ENCODE measurements at places on chromosomes 11 and 22.

DNA sequence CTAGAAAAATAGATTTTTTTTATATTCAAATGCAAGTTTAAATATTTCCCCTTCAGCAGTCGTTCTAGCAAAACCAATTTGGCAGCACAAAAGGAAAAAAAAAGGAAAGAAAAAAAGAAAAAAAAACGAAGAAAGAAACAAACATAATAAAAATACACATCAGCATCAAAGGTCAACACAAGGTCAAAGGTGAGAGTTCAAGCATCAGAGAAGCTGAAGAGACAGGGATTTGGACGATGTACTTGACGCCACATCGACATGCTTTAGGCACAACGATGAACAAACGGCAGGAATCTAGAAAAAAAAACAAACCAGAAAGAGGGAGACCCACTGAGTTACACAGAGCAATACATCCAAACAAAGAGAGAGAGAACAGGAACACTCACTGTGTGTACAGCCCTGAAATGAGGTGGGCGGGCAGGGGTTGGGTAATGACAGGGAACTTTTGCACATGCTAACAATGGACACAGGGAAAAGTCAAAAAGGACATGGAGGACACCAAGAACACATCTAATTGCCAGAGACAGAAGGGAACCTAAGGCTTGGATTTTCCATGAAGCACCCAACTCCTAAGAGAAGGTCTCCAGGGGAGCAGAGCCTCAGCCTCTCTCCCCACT, 19.8 kb upstream of the RAPSN start:
- DNase-seq = no peak

DNA sequence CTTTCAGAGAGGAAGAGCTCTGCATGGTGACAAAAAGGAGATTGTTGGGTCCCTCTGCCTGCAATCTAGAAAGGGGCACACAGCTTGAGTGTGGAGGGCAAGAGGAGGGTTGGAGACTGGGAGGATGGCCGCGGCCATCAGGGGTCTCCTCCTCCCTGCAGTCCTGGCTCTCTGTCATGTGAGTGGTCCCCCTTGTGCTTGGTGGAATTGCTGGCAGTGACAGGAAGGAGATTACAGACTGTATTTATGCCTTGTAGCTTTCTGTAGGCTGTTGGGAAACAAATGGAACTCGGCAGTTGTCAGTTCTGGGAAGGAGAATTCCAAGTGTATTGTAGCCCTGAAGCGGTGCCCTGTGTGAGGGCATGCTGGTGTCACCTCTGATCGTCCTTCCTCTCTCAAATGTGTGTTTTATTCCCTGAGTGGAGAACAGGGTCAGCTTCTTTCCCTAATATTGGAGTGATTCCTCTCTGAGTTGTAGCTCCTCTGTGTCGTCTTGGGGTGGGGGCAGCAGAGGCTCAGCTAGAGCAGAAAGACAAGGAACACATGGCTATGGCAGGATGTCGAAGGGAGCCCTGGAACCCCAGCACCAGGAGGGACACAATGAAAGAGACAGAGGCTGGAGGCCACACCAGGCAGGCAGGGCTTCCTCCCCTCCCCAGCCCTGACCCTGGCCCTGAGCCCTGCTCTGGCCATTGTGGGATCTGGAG, 163.1 kb downstream of the PKNOX2 start:
- no peak for DNase-seq

DNA sequence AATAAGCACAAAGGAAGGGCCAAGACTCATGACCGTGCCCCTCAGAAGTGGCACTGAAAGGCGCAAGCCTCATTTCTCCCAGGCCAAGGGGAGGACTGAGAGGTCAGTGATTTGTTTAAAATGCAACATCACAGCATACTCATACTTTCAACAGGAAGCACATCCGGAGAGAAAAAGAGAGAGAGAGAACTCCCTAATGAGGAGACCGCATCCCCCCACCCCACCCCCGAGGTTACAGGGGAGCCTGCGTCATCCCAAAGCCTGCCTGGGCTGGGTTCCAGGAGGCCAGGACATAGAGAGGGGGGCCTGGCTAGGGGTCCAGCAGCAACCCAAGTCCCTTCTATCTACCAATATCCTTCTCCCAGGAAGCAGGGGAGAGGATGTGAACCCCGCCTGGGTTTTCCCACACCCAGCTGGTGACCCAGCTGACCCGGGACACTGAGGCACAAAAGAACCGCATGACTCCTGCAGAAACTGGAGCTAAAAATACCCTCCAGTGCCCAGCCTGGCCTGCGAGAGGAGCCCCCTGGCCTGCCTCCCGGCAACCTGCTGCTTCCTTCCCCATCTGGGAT, 3.8 kb downstream of the CSNK1E start:
- no peak for DNase-seq

GRCh38 chr11:2780850-2781407, 81.1 kb upstream of the KCNQ1OT1 start:
- DNase-seq = no peak

DNA sequence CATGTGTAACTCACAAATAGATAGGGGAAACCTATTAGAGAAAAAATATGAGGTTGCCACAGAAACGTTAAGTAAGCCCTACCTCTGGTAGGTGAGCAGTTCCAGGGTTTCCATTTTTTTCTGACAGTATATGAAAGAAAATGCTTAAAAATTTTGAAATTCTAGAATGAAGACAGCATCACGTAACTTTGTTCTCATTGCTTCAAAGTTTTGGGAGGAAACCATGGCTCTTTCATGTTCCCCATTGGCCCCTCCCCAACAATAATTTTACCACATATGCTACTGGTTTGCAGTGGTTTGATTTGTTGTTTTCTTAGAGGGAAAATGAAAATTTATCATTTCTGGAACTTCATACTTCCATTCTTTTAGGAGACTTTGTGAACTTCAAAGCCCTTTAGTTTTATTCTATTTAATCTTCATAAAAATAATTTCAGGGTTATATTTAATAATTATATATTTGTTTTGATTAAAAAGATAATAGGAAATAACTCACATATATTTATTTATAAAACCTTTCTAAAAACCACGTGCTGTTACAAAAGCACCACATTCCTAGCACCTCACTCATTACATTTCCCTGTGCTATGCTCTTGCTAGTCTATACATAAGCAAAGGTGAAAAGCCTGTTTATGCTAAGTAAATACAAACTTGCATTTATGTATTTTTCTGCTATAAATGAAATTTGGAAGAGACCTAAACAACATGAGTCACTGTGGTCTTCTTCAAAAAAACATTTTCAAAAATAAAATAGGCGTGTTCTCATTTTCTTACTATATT, 113.4 kb downstream of the CASP12 start:
- DNase-seq = no peak

GRCh38 chr11:74412321-74412720, 14.1 kb upstream of the PGM2L1 start:
- DNase-seq = no peak

DNA sequence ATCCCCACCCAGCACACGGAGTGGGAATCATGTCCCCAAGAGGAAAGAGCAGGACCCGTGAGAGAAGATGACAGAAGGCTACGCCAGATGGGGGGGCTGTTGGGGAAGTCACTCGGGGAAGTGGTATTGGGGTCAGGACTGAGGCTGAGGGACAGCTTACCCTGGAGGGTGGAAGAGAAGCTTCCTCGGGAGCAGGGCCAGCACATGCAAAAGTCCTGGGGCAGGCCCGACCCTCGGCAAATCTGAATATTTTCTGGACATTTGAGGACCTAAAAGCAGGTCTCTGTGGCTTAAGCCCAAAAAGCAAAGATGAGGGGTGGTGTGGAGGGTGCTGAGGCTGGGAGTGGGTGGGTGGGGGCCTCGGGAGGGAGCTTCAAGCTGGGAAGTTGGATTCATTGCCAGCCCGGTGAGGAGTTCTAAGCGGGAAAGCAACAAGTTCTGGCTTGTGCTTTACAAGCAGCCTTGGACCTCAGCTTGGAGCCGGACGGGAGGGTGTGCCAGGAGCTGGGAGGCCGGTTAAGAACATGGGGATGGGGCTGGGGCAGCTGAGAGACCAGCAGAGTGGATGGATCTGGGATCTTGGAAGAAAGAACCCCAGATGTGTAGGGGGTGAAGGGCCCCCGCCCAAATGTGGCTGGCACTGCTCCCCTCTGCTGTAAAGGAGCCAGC, 34.9 kb downstream of the GRAMD4 start:
- no peak for DNase-seq

DNA sequence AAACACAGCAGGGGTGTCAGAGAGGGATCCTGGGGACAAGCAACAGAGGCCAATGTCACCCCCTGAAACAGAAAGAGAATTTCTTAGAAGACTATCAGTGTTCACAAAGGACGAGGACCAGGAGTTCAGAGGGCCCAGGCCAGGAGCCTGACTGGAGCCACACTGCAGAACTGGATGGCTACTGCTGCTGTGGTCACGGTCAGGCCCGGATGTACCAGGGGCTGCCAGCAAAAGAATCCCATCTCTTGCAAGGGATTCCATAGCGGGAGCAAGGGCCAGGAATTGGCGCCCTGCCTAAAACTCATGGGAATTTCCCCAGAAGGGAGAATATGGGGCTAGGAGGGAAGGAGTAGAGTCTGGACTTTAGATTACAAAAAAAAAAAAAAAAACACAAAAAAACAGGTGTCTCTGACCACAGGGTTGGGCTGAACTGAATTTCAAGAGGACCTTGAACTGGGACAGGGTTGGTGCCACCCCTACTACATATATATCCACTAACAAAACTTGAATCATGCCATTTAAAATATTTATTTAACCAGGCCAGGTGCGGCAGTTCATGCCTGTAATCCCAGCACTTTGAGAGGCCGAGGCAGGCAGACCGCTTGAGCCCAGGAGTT, 15.7 kb upstream of the KCTD14 start:
- no peak for DNase-seq

DNA sequence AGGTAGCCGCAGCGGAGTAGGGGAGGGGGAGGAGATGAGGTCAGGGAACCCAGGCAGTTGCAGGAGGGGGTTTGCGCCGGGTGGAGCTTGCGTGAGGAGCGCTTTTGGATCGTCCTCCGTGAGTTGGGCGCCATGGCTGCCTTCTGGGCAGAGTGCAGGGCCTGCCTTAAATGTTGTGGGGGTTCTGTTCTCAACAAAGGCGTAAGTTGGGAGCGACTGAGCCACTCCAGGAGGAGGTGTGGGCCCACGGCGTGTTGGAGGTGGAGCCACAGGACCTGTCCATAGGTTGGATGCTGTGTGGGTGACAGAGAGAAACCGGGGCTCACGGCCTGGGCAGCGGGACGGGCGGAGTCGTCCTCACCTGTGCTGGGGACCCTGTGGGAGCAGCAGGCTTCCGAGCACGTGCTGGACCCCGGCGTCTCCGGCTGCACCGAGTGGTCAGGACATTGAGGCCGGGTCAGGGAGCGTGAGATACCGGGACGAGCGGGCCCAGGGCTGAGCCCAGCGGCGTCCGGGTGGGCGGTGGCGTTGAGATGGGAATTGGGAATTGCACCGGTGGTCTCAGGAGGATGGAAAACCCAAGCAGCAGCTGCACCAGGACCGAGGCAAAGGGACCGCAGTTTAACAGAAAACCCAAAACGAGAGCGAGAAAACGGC, 977 bp upstream of the PGGHG start:
- DNase-seq = no peak

- no peak for DNase-seq
Observed at GRCh38 chr11:64249563-64250414, 1.5 kb upstream of the PLCB3 start.

- DNase-seq = no peak
Observed at GRCh38 chr11:56783448-56784041, 35.0 kb upstream of the OR9G4 start.

DNA sequence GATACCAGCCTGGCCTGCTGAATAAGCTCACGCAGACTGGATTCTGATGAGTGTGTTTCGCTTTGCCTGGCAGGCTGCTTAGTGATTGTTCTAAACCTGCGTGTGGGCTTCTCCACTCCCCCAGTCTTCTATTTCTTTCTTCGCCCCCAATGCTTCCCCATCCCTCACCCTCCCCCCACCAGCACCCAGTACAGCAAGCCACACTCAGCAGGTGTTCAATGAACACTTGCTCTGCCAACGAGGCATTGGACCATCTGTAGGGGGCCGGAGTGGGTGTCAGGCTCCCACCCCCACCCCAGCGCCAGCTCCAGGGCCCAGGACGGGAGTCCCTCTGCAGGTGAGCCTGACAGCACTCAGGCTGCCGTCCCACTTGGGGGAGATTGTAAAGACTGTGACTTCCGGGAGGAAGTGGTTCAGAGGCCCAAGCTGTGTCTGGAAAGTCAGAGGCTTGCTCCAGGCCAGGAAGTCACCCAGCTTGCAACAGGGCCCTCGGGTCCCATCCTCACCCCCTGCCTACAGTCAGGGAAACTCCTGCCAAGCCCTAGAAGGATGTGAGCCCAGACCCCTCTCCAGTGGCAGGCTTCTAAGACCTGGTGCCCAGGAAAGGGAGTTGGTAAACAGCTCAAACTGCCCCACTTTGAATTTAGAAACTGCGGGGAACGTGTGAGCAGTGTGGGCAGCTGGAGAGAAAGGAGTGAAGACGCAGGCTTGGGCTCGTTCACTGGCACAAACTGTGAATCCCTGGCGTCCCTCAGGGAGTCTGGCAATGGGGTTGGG, 66.3 kb upstream of the PRDM11 start:
- DNase-seq = peak; percentile 55

DNA sequence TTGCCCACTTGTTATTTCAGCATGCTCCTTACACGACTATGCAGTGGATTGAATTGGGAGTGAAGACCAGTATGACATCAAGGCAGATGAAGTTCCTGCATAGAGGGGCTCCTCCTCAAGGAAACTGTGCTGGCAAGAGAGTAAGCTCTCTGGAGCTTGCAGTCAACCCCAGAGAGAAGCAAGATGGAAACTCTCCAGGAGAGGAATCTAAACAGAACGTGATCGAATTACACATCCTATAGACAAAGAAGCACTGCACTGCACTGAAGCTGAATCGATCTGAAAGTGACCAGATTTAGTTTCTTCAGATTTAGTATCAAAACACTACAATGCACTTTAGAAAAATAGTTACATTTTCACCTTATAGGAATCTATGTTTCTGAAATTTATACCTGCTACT, 947.7 kb upstream of the TENM4 start:
- no peak for DNase-seq

DNA sequence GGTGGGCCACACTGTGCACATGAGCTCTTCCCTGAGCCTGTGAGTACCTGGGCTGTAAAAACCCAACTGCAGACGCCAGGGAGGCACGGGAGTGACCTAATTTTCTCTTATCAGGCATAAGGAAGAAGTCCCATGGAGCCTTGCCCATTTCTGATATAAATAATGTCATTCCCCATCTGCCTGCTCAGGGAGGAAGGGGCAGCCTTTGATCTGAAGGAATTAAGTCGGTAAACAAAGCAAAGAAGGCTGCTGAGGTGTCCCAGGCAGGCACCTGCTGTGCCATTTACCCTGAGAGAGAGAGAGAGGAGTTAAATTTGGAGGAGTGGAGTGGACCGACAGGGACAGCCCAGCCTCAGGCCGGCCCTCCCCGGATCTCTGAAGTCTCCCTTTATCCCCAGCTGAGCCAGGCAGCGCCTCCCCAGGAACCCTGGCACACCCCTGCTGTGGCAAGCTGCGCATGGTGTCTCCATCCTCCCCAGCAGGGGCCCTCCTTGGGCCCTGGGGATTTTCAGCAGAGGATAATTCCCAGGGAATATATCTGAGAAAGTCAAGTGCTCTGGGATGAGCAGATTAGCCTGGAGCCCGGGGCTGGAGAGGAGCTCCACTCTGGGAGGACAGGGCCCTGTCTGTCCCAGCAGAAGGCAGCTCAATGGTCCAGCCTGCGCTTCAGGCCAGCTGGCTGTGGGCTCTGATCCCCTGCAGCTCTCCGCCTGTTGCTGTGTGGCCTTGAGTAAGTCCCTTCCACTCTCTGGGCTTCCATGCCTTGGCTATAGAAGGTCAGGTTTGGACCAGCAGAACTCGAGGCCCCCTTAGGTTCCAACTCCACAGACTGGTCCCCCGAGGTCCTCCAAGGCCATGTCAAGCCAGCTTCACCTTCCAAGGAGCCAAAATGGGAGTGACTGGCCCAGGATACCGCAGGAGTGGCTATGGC, 17.5 kb upstream of the CABP7 start:
- DNase-seq = no peak

GRCh38 chr11:127472505-127472904, 471.9 kb upstream of the KIRREL3 start:
- no peak for DNase-seq
